ENCODE measurements at places on chromosomes 2 and 18. TPM values are rescaled to one million over a fixed set of nuclear protein-coding genes. Genes with fewer than 3 reads are reported as not detected.

TUBB8B gene
- polyA plus RNA-seq, result 0.44 TPM

COMMD1 gene
- polyA plus RNA-seq, result 75.3 TPM

DNA sequence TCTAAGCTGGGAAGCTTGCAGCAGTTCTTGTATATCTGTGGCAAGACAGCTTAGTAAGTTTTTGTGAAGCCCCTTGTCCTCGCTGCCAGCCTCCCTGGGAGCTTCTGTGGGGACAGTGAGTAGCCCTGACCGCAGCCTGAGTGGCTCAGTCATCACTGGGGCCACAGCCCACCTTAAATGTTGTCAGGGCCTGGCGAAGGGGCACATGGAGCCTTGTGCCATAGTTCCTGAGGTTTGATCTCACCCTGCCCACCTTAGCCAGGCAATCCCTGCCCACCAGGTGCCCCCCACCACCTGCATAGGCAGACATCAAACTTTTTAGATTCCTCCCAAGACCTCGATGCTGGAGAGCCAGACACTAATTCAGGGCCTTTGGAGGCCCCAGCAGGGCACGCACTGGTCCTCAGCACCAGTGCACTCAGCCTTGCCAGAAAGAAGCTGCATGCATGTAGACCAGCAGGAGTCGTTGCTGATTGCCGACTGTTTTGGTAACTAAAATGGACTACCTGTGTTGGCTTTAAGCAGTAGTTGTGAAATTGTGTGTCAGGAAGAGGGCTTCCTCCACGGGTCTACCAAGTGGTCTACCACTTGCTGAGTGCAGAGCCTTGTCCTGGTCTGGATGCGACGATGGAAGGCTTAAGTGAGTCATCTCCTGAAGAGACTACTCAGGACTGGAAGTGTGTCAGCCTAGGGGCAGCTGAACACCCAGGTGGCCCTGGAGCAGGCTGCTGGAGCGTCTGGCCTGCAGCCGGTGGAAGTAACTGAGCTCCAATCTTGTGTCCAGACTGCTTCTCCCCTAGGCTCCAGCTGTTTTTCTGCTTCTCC, 233.1 kb downstream of the SEPTIN10 start:
- no peak for DNase-seq

VSNL1 gene
- polyA plus RNA-seq, result 6.1 TPM

TNS1 gene
- 56.0 TPM for polyA plus RNA-seq

- DNase-seq, result no peak
Measured at GRCh38 chr2:178241844-178242551, 47.7 kb downstream of the OSBPL6 start.

DNA sequence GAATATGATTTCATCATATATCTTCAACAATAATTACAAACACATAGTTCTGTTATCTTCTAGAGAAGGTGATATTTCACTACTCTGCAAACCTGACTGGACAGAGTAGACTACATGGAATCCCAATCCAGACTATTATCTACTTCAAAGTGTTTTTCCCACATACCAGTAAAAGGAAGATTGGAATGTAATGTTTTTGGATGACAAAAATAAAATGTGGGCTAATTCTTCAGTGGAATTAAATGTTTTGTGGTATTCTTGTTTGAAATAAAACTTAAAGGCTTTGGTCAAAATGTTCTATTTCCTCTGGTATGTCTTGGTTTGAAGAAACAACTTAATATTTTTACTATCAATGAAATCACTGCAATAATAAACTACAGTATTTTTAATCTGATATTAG, 22.1 kb downstream of the COL5A2 start:
- DNase-seq, result no peak

DNA sequence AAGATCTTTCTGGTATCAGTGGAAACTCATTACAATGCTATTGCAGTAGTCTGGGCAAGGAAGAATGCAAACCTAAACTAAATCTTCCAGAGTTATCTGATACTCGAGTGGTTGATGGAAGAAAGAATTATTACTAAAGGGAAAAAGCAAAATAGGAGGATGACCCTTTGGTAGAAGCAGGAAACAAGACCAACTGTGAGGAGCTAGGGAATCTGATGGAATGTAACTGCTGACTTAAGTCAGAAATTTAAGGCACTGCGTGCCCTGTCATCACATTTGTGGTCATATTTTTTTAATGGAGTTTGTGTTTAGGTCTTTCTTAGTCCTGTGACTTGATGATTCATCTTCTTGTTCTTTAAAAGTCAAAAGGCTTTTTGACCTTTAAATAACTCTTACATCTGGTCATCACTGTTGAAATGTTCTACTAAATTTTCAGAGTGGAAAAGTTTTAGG, 36.5 kb upstream of the ARMC9 start:
- no peak for DNase-seq

TEKT4 gene
- polyA plus RNA-seq, result 0.11 TPM

GRCh38 chr2:3036432-3037125, 341.0 kb downstream of the EIPR1 start:
- no peak for DNase-seq

SNTG2 gene
- 2.7 TPM for polyA plus RNA-seq

DNA sequence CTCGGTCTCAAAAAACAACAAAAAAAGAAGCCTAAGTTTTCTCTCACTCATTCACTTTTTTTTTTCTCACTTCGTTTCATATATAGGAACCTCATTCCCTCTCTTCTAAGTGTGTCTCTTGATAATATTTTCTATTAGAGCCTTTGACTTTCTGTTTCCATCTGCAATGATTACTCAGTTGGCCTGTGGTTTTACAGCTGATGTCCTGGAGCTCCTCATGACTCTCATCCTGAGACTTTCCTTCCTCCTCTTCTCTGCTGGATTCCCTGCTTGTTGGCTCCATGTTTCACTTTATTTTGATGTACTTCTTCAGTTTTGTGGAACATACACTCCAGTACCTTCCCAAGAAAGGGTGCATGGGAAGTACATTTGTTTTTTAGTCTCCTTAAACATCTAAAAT, 154.2 kb upstream of the GATA6 start:
- DNase-seq, result no peak

UGT1A5 gene
- polyA plus RNA-seq, result not detected

DNA sequence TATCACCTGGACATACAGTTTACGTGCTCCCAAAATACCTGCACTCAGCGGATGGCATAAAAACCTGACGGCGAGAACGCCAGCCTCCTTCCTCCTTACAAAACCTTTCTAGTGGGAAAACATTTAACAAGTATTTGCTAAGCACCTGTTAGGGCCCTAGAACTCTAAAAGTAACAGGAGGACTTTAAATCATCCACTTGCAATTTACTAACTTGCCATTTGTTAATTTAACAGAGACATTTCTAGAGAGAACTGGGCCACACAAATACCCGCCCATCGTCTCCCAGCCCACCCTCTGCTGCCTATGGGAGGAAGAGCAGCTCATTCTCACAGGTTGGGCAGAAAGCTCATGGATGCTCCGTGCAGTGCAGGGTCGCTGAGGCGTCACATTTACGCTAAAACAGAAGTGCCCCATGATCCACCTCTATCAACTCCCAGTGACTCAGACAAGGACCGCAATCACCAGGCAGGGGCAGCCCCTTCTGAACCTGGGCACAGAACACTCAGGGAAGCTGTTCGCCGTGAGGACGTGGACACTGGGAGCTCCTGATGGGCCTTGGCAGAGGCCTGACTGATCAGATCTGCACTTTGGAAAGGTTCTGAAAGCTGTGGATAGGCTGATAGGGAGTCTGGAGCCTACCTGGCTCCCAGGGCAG, 106.9 kb downstream of the HDAC4 start:
- no peak for DNase-seq

DNA sequence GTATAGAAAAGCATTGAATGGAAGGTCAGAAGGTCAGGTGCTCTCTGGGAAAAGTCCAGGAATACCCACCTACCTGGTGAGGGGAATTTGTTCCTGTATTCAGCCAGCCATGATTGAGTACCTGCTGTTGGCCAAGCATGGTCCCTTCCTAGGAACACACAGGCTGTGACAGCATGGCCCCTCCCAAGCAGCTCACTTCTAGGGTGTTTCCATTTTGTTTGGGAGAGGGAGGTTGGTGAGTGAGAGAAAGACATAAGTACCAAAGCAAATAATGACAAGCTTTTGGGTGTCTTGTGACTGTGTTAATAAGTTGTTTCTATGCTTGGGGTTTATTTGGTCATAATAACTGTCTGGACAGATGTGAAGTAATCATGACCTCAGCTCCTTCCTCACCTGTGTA, 46.3 kb downstream of the CABLES1 start:
- DNase-seq, result no peak

GRCh38 chr2:77640924-77641323, 118.7 kb upstream of the LRRTM4 start:
- DNase-seq, result no peak

ALPG gene
- not detected for polyA plus RNA-seq

DNA sequence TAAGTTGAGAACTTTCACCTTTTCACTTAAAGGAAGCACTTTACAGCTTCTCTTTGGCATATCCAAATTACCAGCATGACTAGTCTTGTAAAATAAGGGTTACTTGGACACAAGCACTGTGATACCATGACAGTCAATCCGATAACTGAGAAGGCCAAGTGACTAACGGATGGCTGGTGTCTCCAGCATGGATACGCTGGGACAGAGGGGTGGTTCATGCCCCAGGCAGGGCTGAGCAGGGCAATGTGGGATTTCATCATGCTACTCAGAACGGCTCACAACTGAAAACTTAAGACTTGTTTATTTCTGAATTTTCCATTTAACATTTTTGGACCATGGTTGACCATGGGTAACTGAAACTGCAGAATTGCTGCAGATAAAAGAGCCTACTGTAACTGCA, 43.1 kb upstream of the GPR155 start:
- no peak for DNase-seq

- DNase-seq, result no peak
Measured at GRCh38 chr2:102236132-102236531, 49.3 kb downstream of the IL1RL2 start.

- DNase-seq, result no peak
Measured at GRCh38 chr2:225041851-225042799, at the start of gene DOCK10. Gene DOCK10 (minus strand): TSS chr2:225042468. CDS start chr2:225042374, 94 bp downstream.

GRCh38 chr2:79000008-79000576, 25.4 kb upstream of the REG3G start:
- DNase-seq, result no peak

All from right renal cortex interstitium (tissue), 3 donors.